ENCODE measurements at places on chromosomes 5 and 9.

GRCh38 chr9:131734165-131734610, 5.7 kb downstream of the RAPGEF1 start:
- H3K4me3 ChIP-seq = no peak overlapping the region
- peaks cover 100% of the 10 kb centered on the region for H3K4me1 ChIP-seq
- peak overlapping the region; percentile 94 for H3K27ac ChIP-seq
- no peaks in the 10 kb centered on the region for H3K27me3 ChIP-seq
- peaks cover 8% of the 10 kb centered on the region for H3K36me3 ChIP-seq

- peak overlapping the region; percentile 88 for H3K27ac ChIP-seq
- H3K27me3 ChIP-seq = no peaks in the 10 kb centered on the region
- H3K36me3 ChIP-seq = no peaks in the 10 kb centered on the region
Measured at GRCh38 chr9:591292-591691, 250.2 kb upstream of the DMRT1 start.

DNA sequence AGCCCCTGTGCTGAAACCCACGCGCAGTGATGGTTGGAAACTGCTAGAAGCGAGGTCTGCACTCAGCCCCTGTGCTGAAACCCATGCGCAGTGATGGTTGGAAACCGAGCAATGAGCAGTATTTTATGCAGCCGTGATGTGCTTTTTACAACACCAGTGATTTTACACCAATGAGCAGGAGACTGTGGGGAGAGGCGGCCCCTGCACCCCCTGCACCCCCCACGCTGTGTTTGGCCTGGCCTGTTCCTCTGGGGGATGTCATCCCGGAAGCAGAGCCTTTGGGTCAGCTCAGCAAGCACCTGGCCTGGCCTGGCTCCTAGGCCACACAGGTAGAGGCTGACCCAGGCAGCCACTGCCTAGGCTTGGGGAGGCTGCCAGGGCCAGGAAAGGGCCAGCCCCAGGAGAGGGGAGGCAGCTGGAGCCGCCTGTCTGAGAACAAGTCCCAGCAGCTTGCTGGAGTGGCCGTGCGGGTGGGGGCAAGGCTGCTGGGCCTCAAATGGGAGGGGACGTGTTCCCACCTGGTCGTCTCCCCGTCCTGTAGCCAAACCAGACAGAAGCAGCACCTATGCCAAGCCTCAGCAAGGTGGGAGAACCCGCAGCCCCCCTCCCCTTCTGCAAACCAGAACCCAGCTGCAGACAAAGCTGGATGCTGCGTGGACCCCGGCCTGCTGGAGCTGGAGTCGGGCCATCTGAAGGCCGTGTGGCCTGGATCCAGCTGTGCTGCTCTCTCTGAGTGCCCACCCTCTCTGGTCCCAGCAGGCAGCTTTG, 46.8 kb downstream of the DBH start:
- peak overlapping the region; percentile 19 for H3K4me3 ChIP-seq
- H3K27ac ChIP-seq = peak overlapping the region; percentile 84
- no peaks in the 10 kb centered on the region for H3K36me3 ChIP-seq
- H3K4me1 ChIP-seq = peaks cover 48% of the 10 kb centered on the region
- no peaks in the 10 kb centered on the region for H3K27me3 ChIP-seq

GRCh38 chr9:72477930-72478518, 43.4 kb upstream of the TMC1 start:
- peak overlapping the region; percentile 60 for H3K27ac ChIP-seq
- H3K4me1 ChIP-seq = peaks cover 15% of the 10 kb centered on the region
- DNase-seq = no peak
- H3K27me3 ChIP-seq = no peaks in the 10 kb centered on the region

DNA sequence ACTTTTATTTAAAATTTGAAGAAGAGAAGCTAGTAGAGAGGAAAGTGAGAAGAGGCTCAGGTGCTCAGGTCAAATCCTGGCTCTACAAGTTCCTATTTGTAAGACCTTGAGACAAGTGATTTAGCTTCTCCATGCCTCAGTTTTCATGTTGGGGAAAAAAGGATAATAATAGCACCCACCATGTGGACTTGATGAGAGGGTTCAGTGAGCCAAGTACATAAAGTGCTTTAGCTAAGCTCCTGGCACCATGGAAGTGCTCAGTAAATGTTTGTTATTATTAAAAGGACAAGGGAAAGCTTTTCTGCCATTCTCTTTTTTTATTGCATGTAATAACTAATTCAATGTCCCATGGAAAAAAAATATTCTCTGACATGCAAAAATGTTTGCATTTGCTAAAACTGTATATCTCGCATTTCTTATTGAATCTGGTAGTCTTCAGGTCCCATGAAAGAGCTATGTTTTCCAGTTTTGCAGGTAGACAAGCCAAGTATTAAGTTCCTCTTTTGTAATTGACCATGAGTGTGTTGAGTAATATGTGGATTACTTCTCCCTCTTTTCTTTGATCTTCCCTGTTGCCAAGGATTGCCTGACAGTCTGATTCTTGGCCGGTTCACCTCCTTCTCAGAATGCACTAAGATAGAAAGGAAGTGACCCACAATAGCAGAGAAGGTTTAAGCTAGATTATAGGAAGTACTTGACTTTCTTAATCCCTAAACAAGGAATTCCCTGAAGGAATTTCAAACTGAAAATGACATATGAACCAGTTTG, 45.6 kb upstream of the TRIM32 start:
- H3K27me3 ChIP-seq = no peaks in the 10 kb centered on the region
- H3K4me3 ChIP-seq = no peak overlapping the region
- DNase-seq = no peak
- H3K4me1 ChIP-seq = peaks cover 42% of the 10 kb centered on the region

DNA sequence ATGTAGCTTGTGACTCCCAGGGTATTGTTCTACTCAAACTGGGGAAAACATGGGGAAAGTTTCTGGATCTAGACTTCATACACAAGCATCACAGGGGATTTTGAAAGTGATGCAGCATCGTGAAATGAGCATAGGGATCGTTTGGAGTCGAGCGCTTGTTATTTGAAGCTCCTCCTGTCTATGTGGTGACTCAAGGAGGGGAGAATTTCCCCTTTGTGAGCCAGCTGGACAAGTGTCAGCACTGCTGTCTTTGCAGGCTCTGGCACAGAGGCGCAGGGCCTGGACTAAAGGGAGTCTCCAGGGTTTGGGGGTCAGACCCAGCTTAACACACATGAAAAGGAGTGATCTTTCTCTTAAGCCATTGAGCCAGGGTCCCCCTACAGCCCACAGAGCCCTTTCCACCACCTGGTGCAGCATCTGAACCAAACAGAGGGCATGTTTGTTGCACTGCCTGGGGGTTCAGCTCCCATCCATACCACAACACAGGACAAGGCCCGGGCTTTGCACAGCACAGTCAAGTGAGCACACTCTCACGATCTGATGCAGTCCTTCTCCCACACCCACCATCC, 51.0 kb downstream of the IRF1 start:
- no peaks in the 10 kb centered on the region for H3K36me3 ChIP-seq
- peak overlapping the region; percentile 83 for H3K27ac ChIP-seq
- H3K4me1 ChIP-seq = peaks cover 99% of the 10 kb centered on the region
- DNase-seq = peak; percentile 78
- H3K27me3 ChIP-seq = no peaks in the 10 kb centered on the region

DNA sequence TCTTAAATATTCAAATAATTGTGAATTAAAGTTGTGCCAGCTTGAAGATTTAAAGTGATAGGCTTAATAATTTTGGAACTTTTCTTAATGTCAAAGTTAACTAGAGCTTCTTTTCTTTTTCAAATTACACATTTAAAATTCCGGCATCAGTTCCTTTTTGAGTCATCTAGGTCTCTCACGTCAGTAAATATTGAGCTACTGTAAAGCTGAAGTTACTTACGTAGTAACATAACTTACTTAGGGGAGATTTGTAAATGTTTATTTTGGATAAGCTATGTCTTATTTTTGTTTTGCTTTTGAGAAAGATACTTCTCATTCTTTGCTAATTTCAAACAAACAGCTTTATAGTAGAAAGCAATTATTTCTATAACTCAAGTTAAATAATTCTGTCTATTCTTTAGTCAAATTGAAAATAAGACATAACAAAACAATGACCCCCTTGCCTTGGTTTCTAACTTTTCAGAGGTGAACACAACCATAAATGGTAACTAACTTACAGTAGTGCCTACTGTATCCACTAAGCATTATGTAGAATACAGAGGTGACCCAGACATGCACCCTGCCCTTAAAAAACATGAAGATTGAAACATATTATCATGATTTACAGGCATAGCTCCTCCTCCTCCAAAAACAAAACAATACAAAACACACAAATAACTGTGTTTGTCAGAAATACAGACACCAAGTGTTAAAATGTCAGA, 29.8 kb downstream of the CD274 start:
- DNase-seq = no peak
- no peaks in the 10 kb centered on the region for H3K36me3 ChIP-seq
- H3K27ac ChIP-seq = no peak overlapping the region

DNA sequence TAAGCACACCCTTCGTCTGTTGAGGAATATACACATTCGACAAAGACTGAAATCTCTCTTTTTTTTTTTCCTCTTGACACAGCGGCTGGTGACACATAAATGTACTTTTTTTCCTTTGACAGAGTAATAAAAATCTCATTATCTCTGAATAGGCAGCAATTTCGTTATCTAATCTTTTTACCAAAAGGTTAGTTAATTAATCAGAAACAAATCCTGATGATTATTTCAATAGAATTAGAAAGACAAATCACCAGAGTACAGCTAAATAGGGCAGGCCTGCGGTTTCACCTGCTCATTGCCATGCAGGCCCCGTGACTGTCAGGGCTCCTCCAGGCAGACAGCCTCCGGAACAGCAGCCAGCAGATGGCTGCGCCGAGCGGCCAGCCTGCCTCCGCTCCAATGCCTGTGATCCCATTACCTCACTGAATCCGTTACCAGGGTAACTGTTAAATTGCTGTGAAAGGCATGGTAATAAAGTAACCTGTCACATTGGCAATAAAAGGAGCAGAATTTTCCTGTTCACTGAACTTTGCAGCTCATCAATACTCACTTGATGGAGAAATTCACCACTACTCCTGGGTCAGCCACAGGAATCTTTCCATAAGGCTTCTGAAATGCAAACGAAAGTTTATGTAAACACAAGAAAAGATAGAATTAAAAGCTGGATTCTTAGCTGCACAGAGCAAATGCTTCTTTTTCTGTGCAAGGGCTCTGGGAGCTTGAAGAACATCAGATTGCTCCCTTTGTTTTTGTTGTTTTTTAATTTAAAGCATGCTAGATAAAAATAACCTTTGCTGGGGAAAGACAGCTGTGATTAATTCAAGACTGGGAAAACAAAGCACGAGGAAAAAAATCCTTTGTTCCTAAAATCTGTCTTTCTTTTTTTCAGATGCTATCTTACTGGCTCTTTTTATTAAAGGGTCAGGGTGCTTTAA, 666.4 kb upstream of the ZNF608 start:
- peaks cover 47% of the 10 kb centered on the region for H3K4me1 ChIP-seq
- DNase-seq = peak; percentile 61
- peak overlapping the region; percentile 38 for H3K4me3 ChIP-seq
- no peaks in the 10 kb centered on the region for H3K36me3 ChIP-seq
- H3K27ac ChIP-seq = peak overlapping the region; percentile 53
- H3K27me3 ChIP-seq = no peaks in the 10 kb centered on the region

- no peaks in the 10 kb centered on the region for H3K4me1 ChIP-seq
- peak overlapping the region; percentile 9 for H3K27ac ChIP-seq
- H3K36me3 ChIP-seq = no peaks in the 10 kb centered on the region
- no peak overlapping the region for H3K4me3 ChIP-seq
Measured at GRCh38 chr5:38622723-38623129, 66.3 kb upstream of the LIFR start.

GRCh38 chr9:108688676-108689075, 167.1 kb downstream of the ACTL7B start:
- H3K36me3 ChIP-seq = no peaks in the 10 kb centered on the region
- H3K27ac ChIP-seq = no peak overlapping the region
- no peaks in the 10 kb centered on the region for H3K4me1 ChIP-seq
- no peak overlapping the region for H3K4me3 ChIP-seq
- DNase-seq = no peak

GRCh38 chr9:123998970-123999621, 12.5 kb upstream of the LHX2 start:
- no peaks in the 10 kb centered on the region for H3K36me3 ChIP-seq
- H3K27ac ChIP-seq = no peak overlapping the region
- DNase-seq = no peak
- peaks cover 20% of the 10 kb centered on the region for H3K4me1 ChIP-seq

DNA sequence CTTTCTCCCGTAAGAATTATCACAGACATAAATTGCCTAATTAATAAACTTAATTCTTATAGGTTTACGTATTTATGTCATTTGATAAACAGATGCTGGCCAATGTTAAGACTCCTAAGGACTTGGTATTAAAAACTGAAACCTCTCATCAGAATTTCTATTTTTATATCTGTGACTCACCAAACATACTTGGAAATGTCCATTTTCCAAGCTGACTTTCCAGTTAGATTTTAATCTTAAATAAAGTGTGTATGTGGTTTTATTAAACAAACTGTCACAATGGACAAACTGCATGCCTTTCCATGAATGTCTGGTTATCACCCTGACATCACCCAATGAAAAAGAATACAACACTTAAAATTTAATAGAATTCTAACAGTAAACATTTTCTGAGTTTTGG, 12.6 kb upstream of the COL23A1 start:
- no peak overlapping the region for H3K4me3 ChIP-seq
- H3K4me1 ChIP-seq = peaks cover 29% of the 10 kb centered on the region
- DNase-seq = no peak
- H3K36me3 ChIP-seq = peaks cover 88% of the 10 kb centered on the region
- peak overlapping the region; percentile 23 for H3K27ac ChIP-seq

- H3K27ac ChIP-seq = no peak overlapping the region
- H3K4me3 ChIP-seq = no peak overlapping the region
- no peak for DNase-seq
Measured at GRCh38 chr5:178310130-178310865, 77.7 kb upstream of the PHYKPL start.

GRCh38 chr5:143456952-143457547, 53.6 kb upstream of the NR3C1 start:
- H3K4me3 ChIP-seq = no peak overlapping the region
- no peaks in the 10 kb centered on the region for H3K36me3 ChIP-seq

DNA sequence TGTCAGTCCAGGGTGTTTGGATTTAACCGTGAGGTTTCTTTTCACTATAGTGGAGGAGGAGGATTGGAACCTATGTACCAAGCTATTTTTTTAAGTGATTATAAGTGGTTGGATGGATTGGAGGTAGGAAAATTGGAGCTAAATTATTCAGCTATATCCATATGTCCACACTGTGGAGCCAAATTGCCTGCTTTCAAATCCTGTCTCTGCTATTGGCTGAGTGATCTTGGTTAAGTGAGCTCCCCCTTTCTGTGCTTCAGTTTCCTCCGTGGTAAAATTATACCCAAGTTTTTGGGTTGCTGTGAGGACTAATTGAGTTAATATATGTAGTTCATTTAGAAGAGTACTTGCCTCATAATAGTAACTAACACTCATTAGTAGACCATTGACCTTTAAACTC, 2.5 kb downstream of the CENPP start:
- peaks cover 40% of the 10 kb centered on the region for H3K4me1 ChIP-seq
- H3K36me3 ChIP-seq = peaks cover 2% of the 10 kb centered on the region
- no peak overlapping the region for H3K27ac ChIP-seq
- H3K4me3 ChIP-seq = no peak overlapping the region

- peak overlapping the region; percentile 64 for H3K27ac ChIP-seq
- DNase-seq = no peak
- H3K4me1 ChIP-seq = peaks cover 27% of the 10 kb centered on the region
- no peaks in the 10 kb centered on the region for H3K36me3 ChIP-seq
- peaks cover 33% of the 10 kb centered on the region for H3K27me3 ChIP-seq
Measured at GRCh38 chr9:132798817-132799790, 79.0 kb downstream of the AK8 start.

- H3K27me3 ChIP-seq = no peaks in the 10 kb centered on the region
- H3K4me3 ChIP-seq = no peak overlapping the region
- no peak for DNase-seq
- H3K4me1 ChIP-seq = no peaks in the 10 kb centered on the region
- no peak overlapping the region for H3K27ac ChIP-seq
Measured at GRCh38 chr9:119775410-119775809, 406.2 kb upstream of the BRINP1 start.

Data from left ventricle myocardium inferior (tissue), 1 donor.